ENCODE measurements at places on chromosomes 6 and 20. TPM values are rescaled to one million over a fixed set of nuclear protein-coding genes. Genes with fewer than 3 reads are reported as not detected.

HCK gene
- not detected for total RNA-seq

PROKR2 gene
- not detected for total RNA-seq

PPP1R16B gene
- total RNA-seq, result not detected

CASS4 gene
- 26.1 TPM for total RNA-seq

NCOA7 gene
- total RNA-seq, result 12.9 TPM

DDX39B gene
- total RNA-seq, result 640 TPM

TAP1 gene
- total RNA-seq, result 27.6 TPM

GDAP1L1 gene
- total RNA-seq, result not detected

FLOT1 gene
- 96.2 TPM for total RNA-seq

HLA-A gene
- total RNA-seq, result 76.4 TPM

- peak; percentile 98 for DNase-seq
These were observed 187.8 kb downstream of the SASH1 start for GRCh38 chr6:148530394-148530953.

DNA sequence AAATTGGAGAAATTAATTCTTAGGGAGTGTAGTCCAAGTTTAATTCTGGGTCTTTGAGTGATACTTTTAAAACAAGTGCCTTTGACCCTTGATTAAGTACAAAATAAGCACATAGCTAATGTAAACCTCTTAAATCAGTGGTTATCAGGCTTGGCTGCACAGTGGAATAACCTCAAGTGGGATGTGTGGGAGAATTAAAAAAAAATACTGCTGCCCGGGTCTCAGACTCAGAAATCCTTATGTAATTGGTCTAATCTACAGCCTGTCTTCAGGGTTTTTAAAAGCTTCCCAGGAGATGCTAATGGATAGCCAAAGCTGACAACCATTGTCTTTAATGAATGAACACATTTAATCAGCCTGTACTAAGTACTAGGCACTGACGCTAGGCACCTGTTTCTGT, 28.5 kb upstream of the TMEM14A start:
- no peak for DNase-seq

- DNase-seq, result no peak
These were observed 69.8 kb upstream of the RALGAPA2 start for GRCh38 chr20:20782231-20782630.

- no peak for DNase-seq
These were observed 127.4 kb downstream of the C6orf118 start for GRCh38 chr6:165181951-165182414.

DNA sequence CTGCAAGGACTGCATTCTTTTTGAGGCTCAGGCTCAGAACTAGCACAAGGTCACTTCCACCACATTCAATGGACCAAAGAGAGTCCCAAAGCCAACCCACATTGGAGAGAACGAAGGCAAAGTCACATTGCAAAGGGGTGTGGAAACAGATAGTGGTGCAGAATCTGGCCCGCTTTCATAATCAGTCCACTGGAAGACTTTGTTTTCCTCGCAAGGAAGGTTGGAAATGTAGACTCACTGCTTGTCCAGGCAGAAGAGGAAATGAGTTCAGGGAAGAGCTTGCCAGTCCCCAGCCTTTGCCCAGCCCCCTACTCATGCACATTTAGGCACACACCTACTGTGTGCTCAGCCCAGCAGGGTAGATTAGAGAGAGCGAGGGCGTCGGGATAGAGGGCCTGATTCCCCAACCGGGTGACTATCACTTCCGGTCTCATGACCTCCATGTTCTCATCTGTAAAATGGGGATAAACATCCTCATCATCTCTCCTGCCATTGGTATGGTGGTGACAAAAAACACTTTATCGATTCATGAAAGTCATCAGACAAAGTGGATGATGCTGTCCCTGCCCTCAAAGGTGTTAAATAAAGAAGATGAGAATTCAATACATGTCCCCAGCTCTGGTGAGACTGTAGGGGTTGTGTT, 24.3 kb upstream of the CCN5 start:
- DNase-seq, result no peak

- no peak for DNase-seq
These were observed 67.7 kb upstream of the PTCHD4 start for GRCh38 chr6:48178700-48179099.

DNA sequence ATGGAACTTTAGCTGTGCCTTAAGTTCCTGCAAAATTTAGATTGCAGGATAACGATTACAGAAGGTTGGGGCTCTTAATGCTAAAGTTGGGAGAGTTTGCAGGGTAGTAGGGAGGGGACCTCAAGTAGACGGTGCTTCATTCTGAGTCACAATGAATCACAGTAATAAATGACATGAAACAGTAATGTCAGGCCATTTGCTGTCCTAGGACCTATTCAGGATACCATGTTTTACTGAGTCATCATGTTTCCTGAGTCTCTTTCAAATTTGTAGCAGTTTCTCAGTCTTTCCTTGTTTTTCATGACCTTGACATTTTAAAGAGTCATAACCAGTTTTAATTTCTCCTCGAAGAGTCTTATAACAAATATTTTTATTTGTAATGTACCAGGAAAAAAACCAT, 406.9 kb upstream of the MAP3K7 start:
- no peak for DNase-seq

- no peak for DNase-seq
These were observed 19.6 kb downstream of the NTSR1 start for GRCh38 chr20:62728028-62728780.

DNA sequence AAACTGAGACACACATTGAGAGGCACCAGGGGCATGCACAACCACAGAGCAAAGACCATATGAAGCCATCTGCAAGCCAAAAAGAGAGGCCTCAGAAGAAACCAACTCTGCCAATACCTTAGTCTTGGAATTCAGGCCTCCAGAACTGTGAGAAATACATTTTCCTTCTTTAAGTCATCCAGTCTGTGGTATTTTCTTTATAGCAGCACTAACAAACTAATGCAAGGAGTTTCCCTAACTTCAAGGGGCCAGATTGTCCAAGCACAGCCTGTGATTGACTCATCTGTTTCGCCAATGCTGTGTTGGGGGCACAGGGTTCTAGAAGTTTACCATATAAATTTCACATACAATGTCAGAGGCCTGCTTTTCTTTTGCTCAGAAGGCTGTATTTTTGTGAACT, 364.6 kb downstream of the GJA1 start:
- DNase-seq, result peak; percentile 60

GRCh38 chr6:13941902-13942301, 17.1 kb downstream of the RNF182 start:
- DNase-seq, result no peak

- no peak for DNase-seq
These were observed 208.1 kb downstream of the TINAG start for GRCh38 chr6:54516321-54516720.

DNA sequence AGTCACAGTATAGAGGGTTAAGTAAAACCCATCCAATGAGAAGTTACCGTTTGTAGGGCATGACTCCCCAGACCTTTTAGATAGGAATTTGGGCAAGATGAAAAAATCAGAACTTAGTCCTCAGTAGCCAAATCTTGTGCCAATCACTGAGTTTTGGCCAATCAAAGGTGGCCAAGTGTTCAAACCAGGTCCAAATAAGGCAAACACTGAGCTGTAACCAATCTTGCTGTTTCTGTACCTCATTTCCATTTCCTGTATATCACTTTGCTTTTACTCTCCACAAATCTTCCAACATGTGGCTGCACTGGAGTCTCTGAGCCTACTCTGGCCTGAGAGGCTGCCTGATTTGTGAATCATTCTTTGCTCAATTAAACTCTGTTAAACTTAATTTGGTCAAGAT, 81.8 kb upstream of the GPR6 start:
- peak; percentile 5 for DNase-seq

DNA sequence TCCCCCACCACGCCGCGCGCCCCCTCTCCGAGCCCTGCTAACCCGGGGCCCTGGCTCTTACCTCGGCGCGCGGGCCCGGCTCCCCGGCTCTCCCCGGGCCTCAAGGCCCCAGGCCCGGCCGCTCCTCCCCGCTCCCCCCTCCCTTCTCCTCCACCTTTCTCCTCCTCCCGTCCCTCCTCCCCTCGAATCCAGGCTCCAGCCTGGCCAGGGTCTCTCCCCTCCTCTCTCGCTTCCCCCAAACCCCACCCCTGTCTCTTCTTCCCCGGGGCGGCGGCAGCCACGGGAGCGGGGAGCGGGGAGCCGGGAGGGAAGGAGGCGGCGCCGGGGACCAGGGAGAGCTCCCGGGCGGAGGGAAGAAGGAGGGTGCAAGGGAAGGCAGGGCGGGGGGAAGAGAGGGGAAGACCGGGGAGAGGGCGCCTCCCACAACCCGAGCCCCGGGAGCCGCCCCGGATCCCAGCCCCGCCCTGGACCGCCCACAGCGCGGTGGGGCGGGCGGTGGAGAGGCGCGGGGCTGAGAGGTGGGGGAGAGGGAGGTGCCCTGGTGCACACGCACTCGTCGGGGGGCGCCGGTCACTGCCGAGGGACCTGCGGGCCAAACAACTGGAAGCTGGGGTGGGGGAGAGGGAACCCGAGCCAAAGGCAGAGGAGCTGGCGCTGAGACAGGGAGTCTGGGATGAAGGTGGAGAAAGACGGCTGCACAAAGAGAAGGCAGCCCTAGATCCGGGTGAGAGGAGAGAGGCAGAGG, at the start of gene GABBR1:
Gene GABBR1, minus strand, starts transcription at position 395 of the 745 bp plus-strand sequence. CDS start 798 bp downstream, outside the sequence.
- peak; percentile 79 for DNase-seq

DNA sequence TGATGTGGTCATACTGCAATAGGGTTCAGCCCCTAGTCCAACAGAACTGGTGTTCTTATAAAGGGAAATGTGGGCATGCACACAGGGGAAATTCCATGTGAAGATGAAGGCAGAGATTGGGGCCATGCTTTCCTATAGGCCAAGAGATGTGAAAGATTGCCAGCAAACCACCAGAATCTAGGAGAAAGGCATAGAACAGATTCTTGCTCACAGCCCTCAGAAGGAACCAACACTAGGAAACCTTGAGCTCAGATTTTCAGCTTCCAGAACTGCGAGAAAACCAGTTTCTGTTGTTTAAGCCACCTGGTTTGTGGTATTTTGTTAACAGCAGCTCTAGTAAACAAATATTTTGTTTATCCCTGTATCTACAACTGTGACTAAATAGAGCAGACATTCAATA, 197.6 kb upstream of the CITED2 start:
- DNase-seq, result no peak

DNA sequence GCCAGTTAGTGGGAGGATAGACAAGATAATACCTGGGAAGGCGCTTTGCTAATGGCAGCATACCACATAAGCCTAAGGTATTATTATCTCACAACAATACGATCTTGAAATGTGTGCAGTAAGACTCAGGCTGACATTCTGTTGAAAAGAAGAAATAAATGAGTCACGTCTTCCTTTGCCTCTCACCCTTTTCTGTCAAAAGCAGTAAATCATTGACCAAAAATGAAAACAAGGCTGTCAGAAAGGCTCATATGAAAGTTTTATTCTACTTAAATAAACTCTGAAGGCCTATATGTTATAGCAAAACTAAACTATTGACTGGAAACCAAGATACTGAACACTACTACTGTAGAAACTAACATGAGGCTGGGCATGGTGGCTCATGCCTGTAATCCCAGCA, 43.1 kb upstream of the IL20RA start:
- no peak for DNase-seq

DNA sequence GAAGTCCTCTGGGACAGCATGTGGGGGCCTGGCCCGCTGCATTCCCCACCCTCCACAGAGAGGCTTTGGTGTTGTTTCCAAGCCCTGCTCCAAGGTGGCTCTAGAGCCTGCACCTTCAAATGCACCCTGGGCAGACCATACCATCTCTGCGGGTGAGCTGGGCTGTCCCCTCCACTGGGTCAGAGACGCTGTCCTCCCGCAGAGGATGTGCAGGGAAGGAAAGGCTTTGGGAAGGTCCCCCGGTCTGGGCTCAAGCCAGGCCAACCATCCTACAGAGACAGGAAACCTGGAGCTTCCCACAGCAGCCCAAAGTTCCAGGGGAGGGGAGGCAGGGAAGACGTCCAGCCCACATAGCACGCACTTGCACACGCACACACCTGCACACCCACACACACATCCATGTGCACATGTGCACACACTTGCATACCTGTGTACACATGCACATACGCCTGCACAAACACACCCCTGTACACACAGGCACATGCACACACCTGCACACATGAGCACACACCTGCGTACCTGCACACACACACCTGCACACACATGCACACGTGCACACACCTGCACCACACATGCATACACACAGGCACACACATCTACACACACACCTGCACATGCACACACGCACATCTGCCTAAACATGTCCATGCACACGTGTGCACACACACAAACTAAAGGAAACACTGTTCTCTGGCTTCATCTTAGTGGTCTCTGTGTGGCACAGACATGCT, 155.4 kb downstream of the ERMARD start:
- no peak for DNase-seq

DNA sequence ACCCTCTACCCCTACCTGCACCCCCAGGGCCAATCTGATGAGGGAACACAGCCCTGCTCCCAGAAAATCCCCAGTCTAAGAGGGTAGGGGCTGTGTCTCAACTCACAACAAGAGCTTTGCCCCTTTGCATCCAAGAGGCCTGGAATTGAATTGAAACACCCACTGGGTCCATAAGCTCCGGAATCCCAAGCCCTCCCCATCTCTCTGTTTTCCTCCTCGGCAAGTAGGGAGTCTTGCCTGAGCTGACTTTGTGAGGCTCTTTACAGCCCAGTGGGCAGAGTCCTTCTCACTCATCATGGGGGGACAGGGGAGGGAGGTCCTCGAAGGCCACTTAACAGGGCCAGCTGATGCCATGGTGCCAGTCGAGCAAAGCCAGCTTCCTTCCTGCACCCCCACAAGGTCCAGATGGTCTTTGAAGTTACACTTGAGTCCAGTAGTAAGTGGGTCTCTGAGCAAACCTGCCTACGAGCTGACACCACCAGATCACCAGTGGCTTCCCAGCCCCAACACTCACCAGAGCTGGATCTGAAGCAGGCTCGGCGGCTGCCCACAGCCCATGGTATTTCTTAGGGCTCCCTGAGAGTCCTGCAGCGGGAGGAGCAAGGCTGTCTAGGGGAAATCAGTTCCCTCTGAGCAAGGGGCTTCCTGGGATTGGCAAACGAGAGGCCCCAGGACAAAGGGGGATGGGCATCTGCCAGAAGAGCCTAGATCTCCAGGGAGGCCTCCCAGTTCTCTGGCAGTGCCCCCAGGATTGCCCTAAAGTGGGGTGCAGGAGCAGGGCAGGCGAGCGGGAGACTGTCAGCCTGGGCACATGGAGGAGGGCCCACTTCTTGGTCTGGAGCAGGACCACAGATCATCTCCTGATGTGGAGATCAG, 144.5 kb downstream of the VEGFA start:
- DNase-seq, result no peak

GRCh38 chr6:18496462-18496861, 109.3 kb downstream of the RNF144B start:
- DNase-seq, result peak; percentile 19

- peak; percentile 57 for DNase-seq
These were observed 55.4 kb downstream of the IPCEF1 start for GRCh38 chr6:154301086-154301625.

- no peak for DNase-seq
These were observed 133.7 kb downstream of the CDH4 start for GRCh38 chr20:61385731-61386130.

DNA sequence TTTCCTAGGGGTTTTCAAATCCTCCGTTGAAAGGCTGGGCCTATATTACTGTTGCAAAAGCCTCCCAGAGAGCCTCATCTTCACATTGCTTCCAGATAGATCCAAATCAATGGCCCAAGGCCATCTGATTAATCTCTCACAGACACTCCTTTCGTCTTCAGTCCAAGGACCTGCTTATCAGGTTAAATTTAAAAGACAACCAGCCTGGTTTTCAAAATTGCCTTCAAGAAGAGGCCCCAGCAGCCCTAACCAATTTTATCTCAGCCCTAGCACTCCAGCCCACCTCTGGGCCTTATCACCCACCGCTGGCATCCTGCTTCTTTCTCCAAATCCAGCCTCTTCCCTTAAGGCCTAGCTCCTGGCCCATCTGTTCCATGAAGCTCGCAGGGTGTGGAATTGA, 15.5 kb upstream of the CCND3 start:
- DNase-seq, result no peak
